ENCODE measurements at places on chromosomes 11 and 22. TPM values are rescaled to one million over a fixed set of nuclear protein-coding genes. Genes with fewer than 3 reads are reported as not detected.

DNA sequence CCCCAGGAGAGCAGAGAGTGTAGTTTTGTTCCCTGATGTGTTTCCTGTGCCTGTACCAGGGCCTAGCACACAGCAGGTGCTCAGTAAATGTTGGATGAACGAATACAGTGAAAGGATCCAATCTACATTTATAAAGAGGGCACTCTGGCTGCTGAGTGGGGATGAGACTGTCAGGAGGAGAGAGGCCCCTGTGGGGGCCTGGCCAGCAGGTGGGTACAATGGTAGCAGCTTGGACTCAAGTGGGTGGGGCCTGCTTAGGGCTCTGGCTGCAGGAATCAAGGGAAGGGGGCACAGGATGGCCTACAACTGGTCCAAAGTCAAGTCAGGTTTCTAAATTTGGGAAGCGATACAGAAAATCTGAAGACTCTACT is 156.6 kb upstream of the GRK3 start:
- H3K36me3 ChIP-seq = no peaks in the 10 kb centered on the region
- DNase-seq = no peak
- H3K4me1 ChIP-seq = peaks cover 17% of the 10 kb centered on the region
- H3K4me3 ChIP-seq = no peak overlapping the region
- H3K27ac ChIP-seq = no peak overlapping the region

PHF21B gene
- total RNA-seq = 6.3 TPM

- H3K27ac ChIP-seq = no peak overlapping the region
- H3K36me3 ChIP-seq = peaks cover 10% of the 10 kb centered on the region
- no peaks in the 10 kb centered on the region for H3K27me3 ChIP-seq
Measured at GRCh38 chr11:36449561-36450096, 60.4 kb downstream of the TRAF6 start.

DNA sequence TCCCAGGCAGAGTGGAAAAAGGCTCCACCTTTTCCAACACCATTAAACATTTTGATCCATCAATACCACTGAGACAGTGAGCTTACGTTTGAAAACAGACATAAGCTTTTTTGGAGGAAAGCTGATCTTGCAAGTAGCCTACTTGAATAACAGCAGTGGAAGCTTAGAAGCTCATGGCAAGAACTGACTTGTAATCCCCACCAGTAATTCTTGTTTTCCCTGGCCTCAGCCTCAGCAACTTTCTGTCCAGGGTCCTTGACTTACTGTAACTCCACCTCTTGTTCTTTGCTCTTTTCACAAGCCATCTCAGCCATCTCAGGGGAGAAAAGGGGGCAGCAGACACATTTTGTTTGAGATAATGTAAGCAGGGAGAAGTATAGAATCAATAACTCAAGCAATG is 12.3 kb upstream of the MPZL2 start:
- no peak overlapping the region for H3K27ac ChIP-seq
- DNase-seq = no peak
- H3K4me1 ChIP-seq = peaks cover 7% of the 10 kb centered on the region
- no peaks in the 10 kb centered on the region for H3K27me3 ChIP-seq
- H3K4me3 ChIP-seq = no peak overlapping the region
- no peaks in the 10 kb centered on the region for H3K36me3 ChIP-seq

DNA sequence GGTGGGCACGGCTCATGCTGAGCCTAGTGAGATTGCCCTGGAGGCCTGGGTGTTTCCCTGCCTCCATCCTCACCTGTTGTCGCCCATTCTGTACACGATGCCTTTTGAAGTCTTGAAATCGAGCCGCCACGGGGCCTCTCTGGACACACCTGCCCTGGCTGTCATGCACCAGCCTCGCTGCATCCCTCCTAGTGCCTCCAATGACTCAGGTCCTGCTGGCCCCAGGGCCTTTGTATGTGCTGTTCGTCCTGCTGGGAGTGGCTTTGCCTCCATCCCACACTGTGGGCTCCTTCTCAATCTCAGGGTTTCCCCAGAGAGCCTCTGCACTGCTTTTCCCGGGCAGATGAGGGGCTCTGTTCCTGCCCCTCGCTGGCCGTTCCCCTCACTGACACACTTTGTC is 8.9 kb upstream of the MYEOV start:
- H3K4me3 ChIP-seq = no peak overlapping the region
- H3K36me3 ChIP-seq = no peaks in the 10 kb centered on the region
- DNase-seq = no peak
- no peaks in the 10 kb centered on the region for H3K27me3 ChIP-seq
- peaks cover 14% of the 10 kb centered on the region for H3K4me1 ChIP-seq
- H3K27ac ChIP-seq = no peak overlapping the region

Data from astrocyte (in vitro differentiated cells and primary cell).